Activated T-cell treated with anti-CD3 and anti-CD28 coated beads for 24 hours (primary cell): ENCODE measurements at places on chromosomes 5 and 9.

GRCh38 chr9:69574057-69574456, 98.1 kb downstream of the APBA1 start:
- no peak for DNase-seq

DNA sequence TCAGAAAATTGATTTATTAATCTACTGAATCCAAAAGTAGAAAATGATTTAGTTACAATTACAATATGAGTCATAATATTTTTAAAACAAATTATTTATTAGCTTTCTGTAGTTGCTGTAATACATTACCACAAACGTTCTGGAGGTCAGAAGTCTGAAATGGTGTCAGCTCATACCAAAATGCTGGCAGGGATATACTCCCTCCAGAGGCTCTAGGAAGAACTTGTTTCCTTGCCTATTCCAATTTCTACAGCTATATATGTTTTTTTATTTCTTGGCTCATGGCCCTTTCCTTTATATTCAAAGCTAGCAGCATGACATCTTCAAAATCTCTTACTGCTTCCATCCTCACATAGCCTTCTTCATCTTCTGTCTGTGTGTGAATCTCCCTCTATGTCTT, 667.9 kb upstream of the ITGA1 start:
- no peak for DNase-seq

DNA sequence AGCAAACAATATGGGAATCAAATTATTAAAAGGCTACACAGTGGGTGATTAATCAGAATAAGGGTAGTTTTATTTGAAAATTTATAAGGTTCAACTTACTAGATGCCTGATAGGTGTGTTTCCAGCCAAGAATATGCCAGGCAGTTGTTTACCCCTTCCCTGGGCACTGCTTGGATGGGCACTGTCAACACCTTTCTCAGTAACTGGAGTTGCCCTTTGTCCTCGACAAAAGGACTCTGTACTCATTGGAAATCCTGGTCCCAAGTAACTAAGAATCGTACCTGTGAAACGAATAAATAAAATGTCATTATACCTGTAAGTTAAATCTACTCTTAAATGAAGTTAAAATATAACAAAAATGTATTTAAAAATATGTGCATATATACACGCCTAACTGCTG, 15.0 kb downstream of the ANKRD34B start:
- DNase-seq: no peak

- DNase-seq: no peak
Observed at GRCh38 chr9:114350636-114351401, 21.1 kb downstream of the ORM2 start.

DNA sequence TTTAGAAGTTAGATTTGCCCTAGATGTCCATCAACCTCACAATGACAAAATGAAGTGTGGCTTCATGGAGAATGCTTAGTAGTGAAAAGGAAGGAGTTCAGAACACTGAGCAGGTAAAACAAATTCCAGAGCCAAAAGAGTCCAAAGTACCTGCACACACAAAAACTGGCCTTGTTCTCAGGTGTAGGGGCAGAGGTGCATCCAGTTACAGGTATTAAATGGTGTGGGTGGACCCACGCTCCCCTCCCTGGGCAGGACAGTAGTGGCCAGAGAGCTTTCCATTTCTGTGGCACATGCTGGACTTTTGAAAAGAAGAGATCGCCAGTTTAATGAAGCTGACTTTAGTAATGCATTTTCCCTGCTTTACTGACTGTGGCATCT, 47.2 kb downstream of the SECISBP2 start:
- DNase-seq: no peak
